Activated CD8-positive, alpha-beta memory T cell treated with anti-CD3 and anti-CD28 coated beads for 4 hours (primary cell): ENCODE measurements at places on chromosomes 2 and 18.

DNA sequence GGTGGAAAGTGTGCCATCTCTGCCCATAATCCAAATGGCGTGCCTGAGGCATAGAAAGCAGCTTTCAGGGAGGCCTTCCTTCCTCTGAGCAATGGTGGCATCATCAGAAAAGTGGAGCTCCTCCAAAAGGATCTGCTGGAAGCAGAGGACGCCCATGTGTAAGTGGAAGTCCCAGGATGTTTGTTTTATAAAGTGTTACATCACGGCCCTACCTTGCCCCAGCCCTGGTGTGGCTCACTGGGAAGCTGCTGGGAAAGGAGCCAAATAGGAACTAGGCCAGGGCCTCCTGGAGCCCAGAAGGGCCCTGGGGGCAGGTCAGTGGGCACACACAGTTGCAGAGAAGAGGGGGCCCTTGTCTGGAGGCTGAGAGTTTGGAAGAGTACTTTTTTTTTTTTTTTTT lies 4.2 kb upstream of the ODC1 start:
- DNase-seq, result no peak

- no peak for DNase-seq
Observed at GRCh38 chr2:42819160-42819559, 26.8 kb upstream of the HAAO start.

GRCh38 chr2:81235601-81236000 lies 931.0 kb upstream of the LRRTM1 start:
- DNase-seq, result no peak

- DNase-seq, result no peak
Observed at GRCh38 chr2:231646476-231646875, 53.8 kb downstream of the TEX44 start.

- DNase-seq, result no peak
Observed at GRCh38 chr2:224659714-224660113, 56.5 kb downstream of the CCDC195 start.

DNA sequence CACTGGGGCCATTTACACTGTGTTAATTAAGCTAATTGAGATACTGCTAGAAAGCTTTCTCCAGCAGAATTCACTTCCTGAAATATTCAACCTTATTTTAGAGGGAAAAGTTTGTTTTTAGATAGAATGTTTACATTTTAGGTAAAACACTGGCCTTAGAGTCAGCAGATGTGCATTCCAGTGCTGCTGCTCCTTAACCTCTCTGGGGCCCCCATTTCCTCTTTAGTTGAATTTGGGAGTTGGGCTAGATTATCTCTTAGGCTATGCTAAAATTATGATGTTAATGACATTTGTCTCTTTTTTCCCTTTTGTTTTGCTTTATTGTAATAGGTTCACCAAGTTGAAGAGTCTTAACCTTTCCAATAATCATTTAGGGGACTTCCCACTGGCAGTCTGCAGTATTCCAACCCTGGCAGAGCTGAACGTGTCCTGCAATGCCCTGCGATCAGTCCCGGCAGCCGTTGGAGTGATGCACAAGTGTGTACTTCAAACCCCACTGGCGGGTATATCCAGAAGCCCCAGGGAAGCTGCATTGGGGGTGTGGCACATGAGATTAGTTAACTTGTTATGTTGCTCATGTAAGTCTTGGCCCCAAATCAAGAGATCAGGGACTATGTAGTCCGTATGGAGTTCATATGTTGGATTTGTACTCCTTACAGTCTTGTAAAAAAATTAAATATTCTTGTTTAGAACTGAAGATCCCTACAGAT lies 179.5 kb downstream of the PHLPP1 start:
- DNase-seq, result no peak

DNA sequence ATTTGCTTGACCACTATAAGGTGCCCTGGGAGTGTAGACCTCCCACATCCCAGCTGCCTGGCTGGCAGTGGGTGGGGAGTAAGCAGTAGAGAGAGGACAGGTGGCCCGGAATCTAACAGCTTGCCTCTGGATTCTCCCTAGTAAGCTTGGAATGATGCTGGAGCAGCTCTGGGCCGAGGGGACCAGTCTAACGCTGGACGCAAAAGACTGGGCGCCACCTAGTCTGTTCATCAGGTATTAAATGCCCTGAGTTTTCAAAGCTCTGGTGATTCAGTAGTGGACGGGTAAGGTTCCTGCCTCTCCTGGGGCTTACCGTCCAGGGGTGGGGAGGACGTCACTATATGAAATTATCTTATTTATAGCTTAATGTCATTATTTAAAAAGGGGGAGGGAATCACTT lies 648 bp upstream of the LYPD6B start:
- DNase-seq, result no peak

DNA sequence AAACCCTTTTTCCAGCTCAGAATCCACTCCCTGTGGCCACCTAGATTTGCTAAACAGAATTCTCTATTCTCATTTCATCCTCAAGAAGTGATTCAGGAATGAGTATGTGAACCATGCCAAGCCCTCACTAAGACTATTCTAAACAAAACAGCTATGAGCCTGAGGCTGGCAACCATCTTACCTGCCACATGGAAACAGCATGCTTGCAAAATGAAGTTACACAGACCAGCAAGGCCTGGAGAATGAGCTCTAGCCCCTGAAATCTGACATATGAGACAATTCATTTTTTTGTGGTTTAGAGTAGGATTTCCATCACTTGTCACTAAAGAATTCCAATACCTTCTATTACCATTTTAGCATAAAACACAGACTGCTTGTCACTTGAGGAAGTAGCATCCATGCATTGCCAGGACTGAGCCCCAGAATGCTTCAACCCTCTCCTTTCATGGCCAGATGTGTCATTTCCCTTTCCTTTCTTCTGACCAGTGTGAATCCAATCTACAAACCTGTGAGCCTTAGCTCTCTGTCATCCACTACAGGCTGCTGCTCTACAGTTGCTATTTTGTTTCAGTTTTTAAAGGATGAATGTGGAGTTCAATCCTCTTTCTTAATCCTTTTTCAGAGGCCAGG lies 744.3 kb upstream of the ACVR2A start:
- DNase-seq, result no peak
